ENCODE measurements at places on chromosomes 7 and 10.

- DNase-seq = no peak
These were observed 456 bp upstream of the ACHE start for GRCh38 chr7:100895956-100896731.

DNA sequence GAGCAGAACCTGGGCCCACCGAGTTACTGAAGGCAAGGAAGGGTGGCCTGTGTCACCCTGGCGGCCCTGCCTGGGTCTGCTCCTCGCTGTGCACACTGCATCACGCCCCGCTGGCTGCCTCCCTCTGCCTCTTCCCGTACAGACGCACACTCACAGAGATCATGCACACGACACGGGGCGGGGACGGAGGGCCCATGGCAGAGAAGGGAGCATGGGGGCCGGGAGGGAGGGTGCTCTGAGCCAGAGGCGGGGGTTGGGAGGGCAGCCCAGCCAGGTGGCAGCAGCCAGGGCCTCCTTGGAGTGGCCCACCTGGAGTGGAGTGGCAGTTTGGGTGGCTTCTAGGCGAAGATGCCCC is 16.6 kb downstream of the BUD23 start:
- DNase-seq = no peak

- no peak for DNase-seq
These were observed 16.8 kb downstream of the SVOPL start for GRCh38 chr7:138684340-138684739.

DNA sequence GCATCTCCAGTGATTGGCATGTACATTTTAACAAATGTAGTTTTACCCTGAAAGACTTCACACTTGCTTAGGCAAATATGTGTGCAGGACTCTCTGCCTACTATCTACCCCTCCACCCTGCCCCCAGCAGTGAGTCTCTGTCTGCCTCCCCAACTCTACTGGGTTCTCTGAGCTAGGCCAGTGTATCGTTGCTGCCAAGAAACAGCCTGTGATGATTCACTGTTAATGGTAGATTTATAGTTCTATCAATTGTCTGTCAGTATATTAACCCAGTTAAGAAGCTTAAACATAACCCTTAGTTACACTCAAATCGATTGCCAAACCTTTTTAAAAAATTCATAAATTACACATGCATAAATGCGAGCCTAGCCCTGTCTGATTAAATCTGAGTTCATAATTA is 137.0 kb downstream of the SND1 start:
- DNase-seq = no peak

- DNase-seq = no peak
These were observed 7.3 kb downstream of the RHEB start for GRCh38 chr7:151512353-151512752.

DNA sequence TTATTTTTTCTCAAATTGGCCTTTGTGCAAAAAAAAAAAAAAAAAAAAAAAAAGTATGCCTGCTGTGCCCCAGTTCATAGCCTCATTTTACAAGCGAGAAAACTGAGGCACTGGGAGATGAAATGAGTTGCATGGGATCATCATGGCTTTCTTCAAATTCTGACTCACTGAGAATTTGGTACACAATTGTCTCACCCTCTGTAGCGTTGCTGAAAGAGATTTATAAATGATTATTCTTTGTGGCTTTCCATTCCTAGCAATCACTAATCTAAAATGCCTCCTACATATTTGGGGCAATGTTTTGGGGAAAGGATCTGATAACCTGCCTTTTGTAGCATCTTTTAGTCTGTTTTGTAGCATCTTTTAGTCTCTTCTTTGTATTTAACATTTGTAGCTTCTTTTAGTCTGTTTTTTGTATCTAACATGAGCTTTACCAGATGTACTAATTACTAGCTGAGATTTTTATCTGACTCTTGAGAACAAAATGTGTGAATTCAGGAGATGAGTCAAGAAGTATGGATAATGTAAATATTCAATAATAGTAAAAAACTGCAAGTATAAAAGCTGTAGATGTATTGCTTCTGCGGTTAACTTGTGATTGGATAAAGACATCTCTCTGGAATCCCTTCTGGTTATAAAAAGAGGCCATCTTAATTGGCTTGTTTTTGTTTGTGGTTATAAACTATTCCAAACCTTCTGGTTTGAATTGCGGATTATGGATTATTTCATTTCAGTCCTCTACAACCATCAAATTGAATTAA is 161.4 kb downstream of the ARID5B start:
- DNase-seq = no peak

DNA sequence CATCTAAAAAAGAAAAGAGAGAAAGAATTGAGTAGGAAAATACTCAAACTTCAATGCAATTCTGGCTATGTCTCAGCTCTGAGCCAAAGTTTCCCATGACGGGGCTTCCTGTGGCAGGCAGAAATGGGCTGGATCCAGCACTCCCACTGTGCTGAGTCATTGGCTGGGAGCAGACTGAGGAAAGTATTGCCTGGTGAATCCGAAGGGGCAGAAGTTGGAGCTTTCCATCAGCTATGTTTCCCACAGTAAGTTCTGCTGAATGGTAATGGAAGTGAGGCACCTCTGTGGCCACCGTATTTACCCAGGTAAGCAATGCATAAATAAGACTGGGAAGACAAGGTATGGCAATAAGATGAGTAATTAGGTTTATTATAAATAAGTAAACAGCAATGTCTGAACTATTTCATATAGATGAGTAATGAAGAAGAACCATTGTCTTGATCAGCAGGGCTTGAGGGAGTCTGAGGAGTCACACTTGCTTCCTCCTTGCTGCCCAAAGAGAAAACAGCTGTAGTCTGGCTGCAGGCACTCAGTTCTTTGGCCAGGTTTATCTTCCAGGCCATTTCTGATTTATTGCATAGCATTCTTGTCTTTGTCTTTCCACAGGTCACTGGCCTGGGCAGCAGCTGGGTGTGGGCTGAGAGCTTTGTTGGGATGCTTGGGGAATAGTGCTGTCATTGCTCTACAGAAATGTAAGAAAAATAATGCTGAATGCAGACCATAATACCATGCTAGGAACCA is 255.3 kb downstream of the DNAJB9 start:
- DNase-seq = no peak

DNA sequence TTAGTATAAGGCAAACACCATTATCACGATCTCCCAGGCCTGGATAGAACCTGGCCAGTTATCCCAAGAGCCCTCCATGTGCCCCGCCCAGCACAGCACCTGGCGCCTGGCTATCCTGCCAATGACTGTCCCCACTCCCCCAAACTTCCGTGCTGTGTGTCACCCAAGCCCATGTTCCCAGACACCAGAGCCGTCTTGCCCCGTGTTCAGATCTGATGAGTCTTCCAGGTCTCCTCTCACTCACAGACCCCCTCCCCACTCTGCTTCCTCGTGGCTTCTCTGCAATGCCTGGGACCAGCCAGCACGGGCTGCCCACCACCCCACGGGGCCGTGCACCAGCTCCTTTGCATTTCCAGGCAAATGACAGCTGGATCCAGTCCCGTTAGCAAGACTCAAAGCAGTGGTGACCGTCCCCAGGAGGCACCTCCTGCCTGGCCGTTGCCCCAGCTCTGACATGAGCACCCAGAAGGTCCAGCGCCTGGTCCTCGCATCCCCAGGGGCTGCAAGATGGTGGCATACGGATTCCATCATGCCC is 43.8 kb upstream of the INPP5A start:
- DNase-seq = peak; percentile 34

- DNase-seq = no peak
These were observed 249.7 kb downstream of the AHR start for GRCh38 chr7:17548014-17548653.

GRCh38 chr7:121401896-121402295 is 5.8 kb upstream of the FAM3C start:
- DNase-seq = no peak

GRCh38 chr10:92732958-92733357 is 43.2 kb downstream of the HHEX start:
- no peak for DNase-seq

GRCh38 chr10:89078724-89079672 is 88.4 kb downstream of the FAS start:
- no peak for DNase-seq

- no peak for DNase-seq
These were observed 23.7 kb upstream of the LIMK1 start for GRCh38 chr7:74059681-74060588.

- no peak for DNase-seq
These were observed 503 bp downstream of the CROT start for GRCh38 chr7:87345962-87346371.

GRCh38 chr7:33706186-33706585 is 199.2 kb upstream of the BMPER start:
- no peak for DNase-seq

GRCh38 chr7:23523486-23524075 is 8.2 kb downstream of the TRA2A start:
- DNase-seq = no peak

- peak; percentile 88 for DNase-seq
These were observed at the start of gene PRKAG2 for GRCh38 chr7:151876899-151877777. PRKAG2 (minus strand) TSS chr7:151877115; CDS start chr7:151876620, 495 bp downstream.

DNA sequence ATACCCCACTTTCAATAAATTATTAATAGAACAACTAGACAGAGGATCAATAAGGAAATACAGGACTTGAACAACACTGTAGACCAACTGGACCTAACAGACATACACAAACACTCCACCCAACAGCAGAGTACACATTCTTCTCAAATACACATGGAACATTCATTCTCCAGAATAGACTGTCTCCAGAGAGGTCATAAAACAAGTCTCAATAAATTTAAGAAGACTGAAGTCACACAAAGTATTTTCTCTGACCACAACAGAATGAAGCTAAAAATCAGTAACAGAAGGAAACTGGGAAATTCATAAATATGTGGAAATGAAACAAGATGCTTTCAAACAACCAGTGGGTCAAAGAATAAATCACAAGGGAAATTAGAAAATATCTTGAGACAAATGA is 119.8 kb downstream of the SMURF1 start:
- DNase-seq = no peak

GRCh38 chr7:16123117-16123770 is 298.1 kb downstream of the CRPPA start:
- no peak for DNase-seq

DNA sequence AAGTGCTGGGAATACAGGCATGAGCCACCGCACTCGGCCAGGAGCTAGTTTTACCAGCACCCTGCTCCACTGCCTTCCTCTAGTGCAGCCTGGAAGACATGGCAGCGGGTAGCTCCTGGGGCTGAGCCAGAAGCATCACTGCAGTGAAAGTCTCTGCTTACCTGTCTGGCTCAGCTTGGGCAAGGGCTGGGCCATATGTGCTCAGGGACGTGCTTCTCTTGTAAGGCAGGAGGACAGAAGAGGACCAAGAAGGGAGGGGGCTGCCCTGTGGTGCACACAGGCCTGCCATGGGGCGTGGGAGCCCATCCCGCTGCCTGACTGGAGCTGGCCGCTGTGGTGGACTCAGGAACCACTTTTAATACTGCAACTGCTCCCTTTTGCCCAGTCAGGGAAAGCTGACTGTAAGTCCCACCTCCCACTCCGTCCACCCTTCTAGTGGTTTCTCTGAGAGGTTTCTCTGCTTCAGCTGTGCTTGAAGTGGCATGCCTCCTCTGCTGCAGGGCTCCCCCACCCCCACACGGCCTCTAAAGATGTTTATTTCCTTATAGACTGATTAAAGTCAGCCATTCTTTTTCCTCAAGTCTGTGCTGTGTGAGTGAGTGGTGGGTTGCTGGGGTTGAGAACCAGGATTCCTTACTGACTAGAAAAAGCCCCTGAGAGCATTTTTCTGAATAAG is 25.3 kb upstream of the C10orf95 start:
- no peak for DNase-seq

DNA sequence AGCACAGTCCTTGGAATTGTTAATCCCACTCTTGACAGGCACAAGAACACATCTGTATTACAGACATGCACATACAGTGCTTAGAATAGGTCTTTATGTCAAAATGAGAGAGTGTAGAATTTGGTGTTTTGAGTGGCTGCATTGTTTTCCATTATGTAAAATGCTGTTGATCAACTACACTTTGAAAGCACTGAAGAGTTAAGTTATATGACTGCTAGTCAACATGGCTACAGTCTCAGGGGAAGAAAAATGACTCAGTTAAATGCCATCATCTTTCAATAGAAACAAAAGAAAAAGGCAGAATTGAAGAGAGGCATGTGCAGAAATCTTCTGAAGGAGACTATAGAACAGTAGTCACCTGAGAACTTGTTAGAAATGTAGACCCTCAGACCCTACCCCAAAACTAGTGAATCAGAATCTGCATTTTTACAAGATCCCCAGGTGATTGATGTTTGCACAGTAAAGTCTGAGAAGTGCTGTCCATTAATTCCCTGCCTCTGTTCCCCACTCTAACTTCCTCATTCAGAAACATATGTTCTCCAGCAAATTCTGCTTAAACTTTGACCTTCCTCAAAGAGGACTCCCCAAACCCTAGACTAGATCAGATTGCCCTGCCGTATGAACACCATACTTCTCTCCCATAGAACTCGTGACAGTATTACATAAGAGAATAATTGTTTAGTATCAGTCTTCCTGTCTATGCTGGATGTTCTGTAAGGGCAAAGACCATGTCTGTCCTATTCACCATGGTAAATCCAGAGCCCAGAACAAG is 16.0 kb downstream of the SND1 start:
- DNase-seq = no peak

- no peak for DNase-seq
These were observed 255.7 kb upstream of the PPP2R2D start for GRCh38 chr10:131644864-131645658.

- DNase-seq = no peak
These were observed 1.1 kb downstream of the ARID5B start for GRCh38 chr10:61902445-61903220.

- DNase-seq = no peak
These were observed at the start of gene CLDN3 for GRCh38 chr7:73770002-73770859. CLDN3 (minus strand) TSS chr7:73770270; CDS start chr7:73770049, 221 bp downstream.

GRCh38 chr10:1604246-1604645 is 133.1 kb downstream of the ADARB2 start:
- no peak for DNase-seq

- no peak for DNase-seq
These were observed 8.2 kb upstream of the AGR3 start for GRCh38 chr7:16889851-16890415.

DNA sequence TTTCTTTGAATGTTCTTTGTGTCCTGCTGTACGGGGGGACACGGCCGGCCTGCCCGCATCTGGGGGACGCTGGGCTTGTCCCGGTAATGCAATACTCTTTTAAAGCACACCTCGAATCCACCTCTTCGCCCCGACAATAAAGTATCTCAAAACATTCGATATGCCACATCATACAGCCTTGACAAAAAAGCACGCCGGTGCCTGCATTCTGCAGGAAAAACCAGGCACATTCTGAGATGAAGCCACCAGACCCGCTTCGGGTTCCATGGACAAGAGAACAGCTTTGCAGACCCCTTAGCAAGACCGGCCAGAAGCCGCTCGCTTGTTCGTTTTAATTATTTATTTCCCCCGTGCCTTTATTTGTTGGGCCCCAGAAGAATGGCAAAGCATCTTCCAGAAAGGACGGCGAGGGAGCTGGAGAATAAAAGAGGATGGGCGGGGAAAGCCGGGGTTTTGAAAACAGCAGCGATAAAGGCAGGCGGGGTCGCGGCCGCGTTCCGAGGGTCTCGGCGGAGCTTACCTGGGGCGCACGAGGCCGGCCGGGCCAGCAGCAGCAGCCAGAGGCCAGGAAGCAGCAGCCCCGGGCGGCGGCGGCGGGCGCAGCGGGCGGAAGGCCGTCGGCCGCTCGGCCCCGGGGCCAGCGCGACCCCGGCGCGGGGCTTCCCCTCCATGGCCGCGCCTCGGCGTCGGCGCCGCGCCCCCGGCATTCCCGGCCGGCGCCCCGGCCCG is 462 bp downstream of the KIAA1549 start:
- peak; percentile 45 for DNase-seq

All from Right ventricle myocardium superior (tissue), 1 donor.